ENCODE measurements at places on chromosomes 1 and 21.
A peak's percentile ranks its signal among the peaks of the same experiment; 100 is the strongest.

DNA sequence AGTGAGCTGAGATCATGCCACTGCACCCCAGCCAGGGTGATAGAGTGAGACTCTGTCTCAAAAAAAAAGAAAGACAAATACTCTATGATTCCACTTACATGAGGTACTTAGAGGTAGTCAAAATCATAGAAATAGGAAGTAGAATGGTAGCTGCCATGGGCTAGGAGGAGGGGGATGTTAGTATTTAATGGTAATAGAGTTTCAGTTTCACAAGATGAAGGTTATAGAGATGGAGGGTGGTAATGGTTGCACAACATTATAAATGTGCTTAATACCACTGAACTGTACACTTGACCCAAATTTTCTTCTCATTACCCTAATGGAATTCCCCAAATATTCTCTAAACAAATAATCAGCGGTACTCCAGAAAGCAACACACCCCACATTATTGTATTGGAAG is 12.8 kb downstream of the EIF2B3 start:
- no peak for DNase-seq

GRCh38 chr1:166165661-166166328 is 1.0 kb downstream of the FAM78B start:
- peak; percentile 6 for DNase-seq

GRCh38 chr1:115560027-115560426 is 81.7 kb upstream of the VANGL1 start:
- no peak for DNase-seq

GRCh38 chr1:112369392-112370285 is 26.4 kb upstream of the CTTNBP2NL start:
- DNase-seq = peak; percentile 84

DNA sequence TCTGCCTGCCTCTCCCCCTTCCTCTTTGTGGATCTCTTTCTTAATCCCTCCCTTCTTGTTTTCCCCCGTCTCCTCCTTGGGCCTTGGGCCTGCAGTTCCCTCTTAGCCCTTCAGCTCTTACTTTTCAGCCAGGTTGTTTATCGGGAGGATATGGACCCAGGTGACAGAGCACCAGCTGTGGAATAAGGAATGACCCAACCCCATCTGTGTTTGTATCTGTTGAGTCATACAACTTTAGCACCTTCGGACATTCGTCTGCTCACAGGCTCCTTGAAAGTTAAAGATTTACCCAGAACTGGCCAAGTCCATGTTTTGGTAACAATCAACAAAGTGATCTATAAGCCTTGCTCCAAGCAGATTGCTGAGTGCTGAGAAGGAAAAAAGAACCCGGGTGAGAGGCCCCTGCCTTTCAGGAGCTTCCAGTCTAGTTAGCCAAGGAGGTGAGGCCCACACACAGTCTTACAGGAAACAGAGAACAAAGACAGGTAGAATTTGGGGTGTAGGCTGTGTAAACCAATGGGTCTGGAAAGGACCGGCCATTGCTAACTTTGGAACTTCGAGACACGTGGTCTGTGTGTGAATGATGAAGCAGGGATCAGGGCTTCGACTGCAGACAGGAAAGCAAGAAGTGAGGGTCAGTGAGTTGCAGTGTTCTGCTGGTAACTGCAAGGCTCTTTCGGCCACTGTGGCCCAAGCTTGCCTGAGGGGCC is 66.7 kb upstream of the F3 start:
- DNase-seq = no peak

DNA sequence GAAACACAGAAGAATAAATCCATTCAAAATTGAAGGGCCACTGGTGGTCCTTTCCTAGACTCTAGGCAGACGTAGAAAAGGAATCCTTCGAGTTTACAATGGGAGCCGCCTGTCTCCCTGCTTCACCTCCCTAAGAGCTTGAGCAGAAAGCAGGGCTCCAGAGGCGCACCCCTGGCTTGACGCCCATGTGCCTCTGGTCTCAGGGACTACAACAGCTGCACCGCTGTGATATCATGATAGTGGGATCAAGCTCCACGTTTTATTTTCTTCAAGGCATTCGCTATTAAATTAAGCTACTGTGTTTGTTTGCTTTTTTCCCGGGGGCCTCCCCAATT is 403 bp upstream of the C1orf122 start:
- no peak for DNase-seq

DNA sequence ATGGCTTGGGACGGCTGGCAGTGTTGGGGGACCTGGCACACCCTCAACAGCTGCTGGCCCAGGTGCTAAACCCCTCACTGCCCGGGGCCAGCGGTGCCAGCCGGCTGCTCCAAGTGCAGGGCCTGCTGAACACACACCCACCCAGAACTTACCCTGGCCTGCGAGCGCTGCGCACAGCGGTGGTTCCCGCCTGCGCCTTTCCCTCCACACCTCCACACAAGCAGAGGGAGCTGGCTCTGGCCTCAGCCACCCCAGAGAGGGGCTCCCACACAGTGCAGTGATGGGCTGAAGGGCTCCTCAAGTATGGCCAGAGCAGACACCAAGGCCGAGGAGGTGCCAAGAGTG is 67.9 kb downstream of the FMO4 start:
- DNase-seq = no peak

GRCh38 chr21:33205476-33205875 is 24.3 kb upstream of the IFNAR2 start:
- no peak for DNase-seq

DNA sequence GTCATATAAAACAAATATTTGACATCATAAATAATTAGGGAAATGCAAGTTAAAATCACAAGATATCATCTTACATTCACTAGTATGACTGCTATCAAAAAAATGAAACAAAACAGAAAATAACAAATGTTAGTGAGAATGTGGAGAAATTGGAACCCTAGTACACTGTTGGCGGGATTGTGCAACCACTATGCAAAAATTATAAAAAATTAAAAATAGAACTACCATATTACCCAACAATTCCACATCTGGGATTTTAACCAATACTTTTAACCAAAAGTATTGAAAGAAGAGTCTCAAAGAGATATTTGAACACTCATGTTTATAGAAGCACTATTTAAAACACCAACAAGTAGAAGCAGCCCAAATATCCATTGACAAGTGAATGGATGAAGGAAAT is 797.2 kb upstream of the ADAMTS5 start:
- no peak for DNase-seq

DNA sequence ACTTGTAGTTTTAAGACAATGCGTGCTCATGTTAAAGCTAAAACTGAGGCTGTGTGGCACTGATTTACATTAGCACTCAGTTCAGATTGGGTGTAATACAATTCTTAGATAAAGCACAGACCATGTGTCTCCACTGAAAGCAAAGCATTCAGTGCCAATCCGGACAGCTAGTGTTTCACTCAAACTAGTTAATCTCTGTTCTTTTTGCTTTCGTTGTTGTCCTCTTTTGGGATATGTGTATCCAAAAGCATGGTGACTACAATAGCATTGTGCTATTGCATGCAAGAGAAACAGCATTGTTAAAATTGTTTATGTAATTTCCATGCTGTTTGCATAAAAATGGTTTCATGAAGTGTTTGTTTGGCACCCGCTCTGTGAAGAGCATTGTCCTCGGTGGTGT is 54.6 kb downstream of the F3 start:
- no peak for DNase-seq

GRCh38 chr21:30480145-30480544 is at the start of gene KRTAP19-1:
Gene KRTAP19-1, minus strand, starts transcription at chr21:30480367. Its CDS starts 50 bp downstream, at chr21:30480317.
- DNase-seq = no peak

- DNase-seq = no peak
Observed at GRCh38 chr1:27865821-27866220, 6.5 kb upstream of the THEMIS2 start.

GRCh38 chr1:29525941-29526340 is 289.6 kb downstream of the PTPRU start:
- no peak for DNase-seq

DNA sequence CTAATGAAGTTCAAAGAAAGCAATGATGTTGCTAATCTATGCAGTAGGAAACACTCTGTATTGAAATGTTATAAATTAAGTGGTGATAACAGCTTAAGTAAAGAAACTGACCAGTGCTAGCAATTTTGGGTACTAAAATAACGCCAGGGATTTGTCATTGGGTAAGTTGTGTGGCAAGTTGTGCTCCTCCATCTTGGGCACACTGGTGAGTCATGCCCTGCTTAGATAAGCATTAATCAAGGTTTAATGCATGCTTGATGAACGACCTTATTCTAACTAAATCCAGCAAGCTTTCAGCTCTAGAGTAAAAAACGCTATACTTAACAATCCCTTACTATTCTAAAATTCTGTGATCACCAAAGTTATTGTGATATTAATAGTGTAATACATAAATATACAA is 25.2 kb downstream of the VAMP4 start:
- DNase-seq = no peak

DNA sequence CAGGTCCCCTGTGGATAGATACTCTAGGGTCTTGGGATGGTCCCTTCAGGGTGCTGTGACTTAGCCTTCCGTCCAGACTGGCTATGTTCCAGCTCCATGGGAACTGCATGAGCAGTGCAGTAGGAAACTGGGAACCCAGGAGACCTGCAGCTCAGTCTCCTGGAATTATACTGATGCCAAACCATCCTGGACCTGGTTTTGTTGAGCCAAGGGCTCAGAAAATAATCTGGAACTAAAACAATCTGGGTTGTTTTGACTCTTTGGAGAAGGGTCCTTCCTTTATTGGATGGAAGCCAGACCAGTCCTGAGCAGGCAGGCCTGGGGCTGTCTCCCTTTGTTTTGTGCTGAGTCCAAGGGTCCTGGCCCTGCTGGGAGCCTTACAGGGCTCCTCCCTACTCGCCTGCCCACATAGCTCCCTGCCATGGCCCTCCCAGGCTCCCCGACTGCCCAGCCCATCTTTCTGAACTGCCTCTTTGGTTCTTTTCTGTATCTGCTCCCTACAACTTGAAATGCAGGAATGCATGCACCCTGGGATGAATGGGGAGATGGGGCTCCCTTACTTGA is 1.2 kb downstream of the IPO13 start:
- DNase-seq = no peak

DNA sequence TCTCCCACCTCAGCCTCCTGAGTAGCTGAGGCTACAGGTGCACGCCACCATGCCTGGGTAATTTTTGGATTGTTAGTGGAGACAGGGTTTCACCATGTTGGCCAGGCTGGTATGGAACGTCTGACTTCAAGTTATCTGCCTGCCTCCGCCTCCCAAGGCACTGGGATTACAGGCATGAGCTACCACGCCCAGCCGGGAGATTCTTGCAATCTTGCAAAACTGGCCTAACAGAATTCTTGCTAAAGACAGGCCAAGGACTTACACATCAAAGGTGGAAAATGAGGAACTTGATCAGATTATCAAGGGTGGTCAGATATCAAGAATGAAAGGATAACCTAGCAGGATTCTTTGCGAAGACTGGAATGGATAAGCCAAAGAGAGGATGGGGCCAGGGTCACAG is 98.3 kb upstream of the TIAM1 start:
- no peak for DNase-seq

DNA sequence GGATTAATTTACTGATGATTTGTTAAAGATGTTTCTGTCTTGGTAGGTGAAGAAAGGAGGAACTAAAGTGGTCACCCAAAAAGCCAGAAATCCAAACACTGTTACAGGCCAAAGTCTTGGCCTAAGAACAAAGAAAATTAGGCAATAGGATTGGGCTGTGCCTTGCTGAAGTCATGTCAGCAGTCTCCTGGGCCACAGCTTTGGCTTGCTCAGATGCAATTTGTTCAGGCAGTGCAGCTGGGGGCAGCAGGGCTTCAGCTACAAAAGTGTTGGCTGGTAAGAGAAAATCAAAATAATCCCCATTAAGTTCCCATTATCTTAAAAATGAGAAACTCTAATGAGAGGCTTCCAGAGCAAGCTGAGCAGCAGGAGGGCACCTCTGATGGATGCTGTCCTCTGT is 14.0 kb upstream of the RAP1A start:
- no peak for DNase-seq

DNA sequence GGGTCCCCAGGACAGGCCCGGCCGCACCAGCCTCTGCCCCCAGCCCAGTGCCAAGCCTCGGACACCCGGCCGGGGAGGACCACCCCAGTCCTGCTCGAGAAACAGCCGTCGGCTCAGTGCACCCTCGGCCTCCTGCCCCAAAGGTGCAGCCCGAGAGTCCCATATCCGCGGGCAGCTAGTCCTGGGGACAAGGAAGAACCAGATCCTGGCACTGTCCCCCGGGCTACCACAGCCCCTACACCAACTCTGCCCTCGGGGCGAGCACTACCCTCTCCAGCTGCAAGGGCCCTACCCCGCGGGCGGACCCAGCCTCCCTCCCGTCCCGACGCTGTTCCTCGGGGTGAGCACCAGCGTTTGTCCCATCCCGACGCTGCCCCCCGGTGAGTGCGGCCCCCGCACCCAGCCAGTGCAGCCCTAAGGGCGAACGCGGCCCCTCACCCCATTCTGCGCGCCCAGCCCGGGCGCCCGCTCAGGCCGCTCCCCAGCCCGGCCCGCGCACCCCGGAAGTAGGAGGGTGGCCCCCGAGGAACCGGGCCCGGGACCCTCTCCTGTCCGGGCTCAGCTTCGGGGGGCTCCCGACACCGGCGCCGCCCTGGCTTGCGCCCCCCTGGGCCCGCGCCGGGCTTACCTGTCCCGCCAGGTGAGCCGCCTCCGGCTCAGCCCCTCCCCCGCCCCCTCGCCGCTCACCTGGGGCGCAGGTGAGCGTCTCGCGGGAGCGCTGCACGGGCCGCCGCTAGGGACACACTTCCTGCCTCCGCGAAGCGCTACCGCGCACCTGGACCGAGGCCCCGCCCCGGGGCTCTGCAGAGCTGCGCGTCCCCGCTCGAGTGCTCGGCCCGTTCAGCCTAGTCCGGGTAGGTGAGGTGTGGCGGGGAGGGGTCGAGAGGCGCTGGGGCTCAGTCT is at the start of gene KDF1:
Gene KDF1 (minus strand): TSS at position 747 of the 903 bp plus-strand sequence. CDS start 8,088 bp downstream, outside the sequence.
- DNase-seq = peak; percentile 87

GRCh38 chr1:2032737-2033136 is 13.6 kb downstream of the GABRD start:
- DNase-seq = no peak

- DNase-seq = no peak
Observed at GRCh38 chr21:20259031-20259867, 739.0 kb upstream of the NCAM2 start.

GRCh38 chr1:222370081-222370912 is 177.6 kb downstream of the HHIPL2 start:
- DNase-seq = no peak

DNA sequence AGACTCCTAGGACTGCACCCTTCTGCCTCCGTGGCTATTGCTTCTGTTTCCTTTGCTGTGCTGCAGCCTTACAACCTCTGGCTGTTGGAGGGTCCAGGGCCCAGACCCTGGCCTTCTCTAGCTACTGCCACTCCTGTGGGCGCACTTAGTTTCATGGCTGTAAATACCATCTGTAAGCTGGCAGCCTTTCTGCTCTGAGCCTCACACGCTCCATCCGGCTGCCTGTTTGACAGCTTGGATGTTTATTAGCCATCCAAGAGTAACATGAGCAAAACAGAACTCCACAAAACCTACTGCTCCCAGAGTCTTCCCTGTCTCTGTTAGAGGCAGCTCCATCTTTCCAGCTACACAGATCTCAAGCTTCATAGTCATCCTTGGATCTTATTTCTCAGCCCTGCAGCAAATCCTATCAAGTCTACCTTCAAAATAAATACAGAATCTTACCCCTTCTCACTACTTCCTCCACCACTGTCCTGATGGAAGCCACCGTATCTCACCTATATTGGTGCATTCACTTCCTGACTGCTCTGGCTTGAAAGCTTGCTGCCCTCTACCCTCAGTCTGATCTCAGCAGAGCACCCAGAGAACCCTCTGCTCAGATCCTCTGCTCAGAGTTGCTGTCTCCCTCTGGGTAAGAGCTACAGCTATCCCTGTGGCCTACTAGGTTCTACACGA is 19.1 kb downstream of the SLC25A33 start:
- no peak for DNase-seq

Measured in prostate gland (tissue), 2 donors.